ENCODE measurements at places on chromosomes 12 and 14.

GRCh38 chr14:57038689-57039088 is 228.4 kb upstream of the OTX2 start:
- no peak for DNase-seq

- no peak for DNase-seq
Measured at GRCh38 chr12:26157001-26157400, 32.2 kb upstream of the BHLHE41 start.

DNA sequence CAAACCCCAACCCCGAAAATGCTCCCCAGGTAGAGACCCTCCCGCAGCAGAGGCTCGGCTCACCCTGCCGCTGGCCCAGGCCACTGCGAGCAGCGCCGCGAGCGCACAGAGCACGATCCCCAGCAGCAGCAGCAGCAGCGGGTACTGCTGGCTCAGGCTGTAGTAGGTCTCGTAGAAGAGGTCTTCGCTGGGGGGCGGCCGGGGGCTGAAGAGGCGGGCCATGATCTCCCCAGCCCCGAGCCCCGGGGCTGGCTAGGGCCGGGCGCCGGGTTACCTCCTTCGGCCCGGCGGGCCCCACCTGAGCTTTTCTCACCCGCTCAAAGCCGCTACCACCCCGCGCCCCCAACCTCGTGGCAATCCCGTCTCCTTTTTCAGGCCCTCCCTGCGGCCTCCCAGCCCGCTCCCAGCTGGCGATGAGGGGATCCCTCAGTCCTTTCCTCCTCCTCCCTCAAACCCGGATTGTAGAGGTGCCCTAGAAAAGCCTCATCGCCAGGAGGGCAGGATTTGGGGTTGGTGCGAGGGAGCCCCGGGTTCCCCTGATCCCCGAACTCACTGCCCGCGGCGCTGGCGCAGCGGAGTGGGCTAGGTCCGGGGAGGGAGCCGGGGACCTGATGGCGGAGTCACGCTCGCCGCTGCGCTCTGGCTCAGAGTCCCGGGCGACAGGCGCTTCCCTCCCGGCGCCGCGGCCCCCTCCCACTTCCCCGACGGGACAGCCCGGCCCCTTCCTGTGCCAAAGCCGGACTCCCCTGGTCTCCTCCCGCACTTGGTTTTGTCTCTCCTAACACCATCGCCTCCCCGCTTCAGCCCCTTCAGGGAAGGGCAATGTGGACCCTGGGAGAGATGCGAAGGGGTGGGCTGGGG is at the start of gene ADCY4:
ADCY4 (minus strand) TSS at position 641 of the 861 bp plus-strand sequence; CDS start at position 222, 419 bp downstream.
- DNase-seq, result no peak

DNA sequence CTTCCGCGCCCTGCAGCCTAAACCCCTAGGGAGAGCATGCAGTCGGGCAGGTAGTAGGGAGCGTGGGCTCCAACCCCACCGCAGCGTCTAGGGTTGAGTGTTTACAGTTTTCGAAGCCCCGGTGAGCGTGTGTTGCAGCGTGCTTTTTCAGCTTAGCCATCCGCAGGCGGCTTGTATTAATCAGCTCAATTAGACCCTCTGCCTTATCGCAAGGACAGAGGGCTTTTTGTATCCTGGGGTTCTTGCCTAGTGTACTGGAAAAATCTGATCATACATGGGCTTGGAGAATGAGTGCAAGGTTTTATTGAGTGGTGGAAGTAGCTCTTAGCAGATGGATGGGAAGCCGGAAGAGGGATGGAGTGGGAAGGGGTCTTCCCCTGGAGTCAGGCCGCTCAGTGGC is 44.4 kb upstream of the GNG2 start:
- DNase-seq, result no peak

DNA sequence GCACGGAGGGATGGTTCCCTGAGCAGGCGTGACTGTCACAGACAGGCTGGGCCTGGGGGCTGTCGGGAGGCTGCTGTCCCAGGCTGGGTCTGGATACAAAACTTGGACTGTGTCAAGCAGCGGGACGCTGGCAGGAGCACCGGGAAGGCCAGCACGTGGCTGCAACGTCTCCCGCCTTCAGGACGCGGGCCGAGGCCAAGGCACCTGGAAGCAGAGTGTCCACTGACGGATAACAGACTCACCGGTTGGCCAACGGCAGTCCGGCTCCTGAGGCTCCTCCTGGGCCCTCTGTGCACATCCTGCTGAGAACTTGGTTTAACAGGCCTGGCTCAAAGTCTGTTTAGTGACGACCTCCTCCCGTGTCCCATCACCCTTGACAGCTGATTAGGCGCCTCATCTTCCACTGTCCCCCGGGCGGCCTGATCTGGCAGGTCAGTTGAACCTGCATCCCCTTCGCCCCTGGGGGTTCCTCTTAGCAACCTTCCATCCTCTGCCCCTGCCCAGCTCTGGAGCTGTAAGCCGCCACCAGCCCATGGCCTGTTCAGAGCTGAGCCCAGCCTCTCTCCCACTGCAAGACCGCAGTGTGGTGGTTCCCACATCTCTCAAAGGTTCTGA is 2.5 kb downstream of the XRCC3 start:
- DNase-seq, result no peak

DNA sequence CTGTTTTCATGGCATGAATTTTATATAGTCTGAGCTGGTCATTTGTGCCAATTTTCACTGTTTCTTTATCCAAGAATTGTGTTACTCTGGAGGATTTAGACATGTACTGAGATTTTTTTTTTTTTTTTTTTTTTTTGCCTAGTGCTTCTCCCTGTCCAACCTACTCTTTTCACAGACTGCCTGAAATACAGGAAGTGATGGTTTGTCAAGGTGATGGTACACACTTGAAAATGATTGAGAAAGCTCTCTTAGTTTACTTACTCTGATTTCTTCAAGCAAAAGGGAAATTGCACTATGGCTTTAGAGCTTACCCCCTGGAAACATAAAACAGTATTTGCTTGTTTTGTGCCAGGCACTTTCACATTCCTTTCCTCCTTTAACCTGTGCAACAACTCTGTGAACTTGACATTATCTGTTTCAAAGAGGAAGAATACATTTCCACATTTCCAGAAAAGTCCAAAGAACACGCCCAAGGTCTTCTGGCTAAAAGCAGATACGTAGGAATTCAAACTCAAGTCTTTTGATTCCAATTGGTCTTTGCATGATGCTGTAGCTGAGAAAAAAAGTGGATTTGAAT is 181.1 kb downstream of the SLC15A5 start:
- DNase-seq, result no peak

GRCh38 chr14:90273532-90273931 is 17.2 kb downstream of the PSMC1 start:
- DNase-seq, result no peak

- DNase-seq, result no peak
Measured at GRCh38 chr12:24632466-24632865, 316.4 kb downstream of the BCAT1 start.

- DNase-seq, result no peak
Measured at GRCh38 chr12:118166946-118167345, 31.0 kb downstream of the PEBP1 start.

DNA sequence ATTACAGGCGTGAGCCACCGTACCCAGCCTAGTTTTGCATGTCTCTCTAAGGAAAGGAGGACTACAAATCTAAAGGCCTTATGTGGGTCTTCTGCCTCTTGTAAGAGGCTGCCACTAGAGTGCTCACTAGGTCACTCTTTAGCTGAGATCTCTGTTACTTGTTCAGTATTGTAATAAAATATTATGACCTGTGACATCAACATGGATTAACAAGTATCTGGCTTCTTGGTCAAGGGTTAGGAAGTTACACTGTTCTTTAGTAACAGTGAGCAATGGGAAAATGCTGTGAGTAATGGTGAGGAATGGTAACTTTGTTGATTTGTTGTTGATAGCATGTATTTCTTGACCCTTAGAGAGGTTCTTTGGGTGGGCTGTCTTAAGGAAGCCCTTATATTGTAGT is 50.5 kb downstream of the ERC1 start:
- DNase-seq, result no peak

DNA sequence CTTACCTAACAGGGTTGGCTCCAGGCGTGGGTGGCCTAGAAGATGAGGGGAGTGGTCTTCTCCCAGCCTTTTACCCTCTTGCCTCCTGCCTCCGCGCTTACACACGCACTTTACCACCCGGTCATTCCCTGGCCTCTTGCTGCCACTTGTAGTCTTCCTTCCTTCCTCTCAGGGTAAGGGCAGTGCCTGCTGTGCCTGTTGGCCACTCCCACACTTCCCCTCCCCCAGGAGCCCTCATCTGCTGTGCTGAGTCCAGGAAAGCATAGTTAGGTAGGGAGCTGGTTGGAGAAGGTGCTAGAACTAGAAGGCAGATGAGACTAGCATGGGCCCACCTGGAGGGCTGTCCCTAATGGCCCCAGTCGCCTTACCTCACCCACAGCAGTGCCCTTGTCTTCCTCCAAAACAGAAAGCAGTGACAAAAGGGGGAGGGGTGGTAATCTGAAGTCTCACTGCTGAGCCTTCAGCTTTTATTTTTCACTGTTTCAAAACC is 54.3 kb upstream of the SRSF5 start:
- no peak for DNase-seq

DNA sequence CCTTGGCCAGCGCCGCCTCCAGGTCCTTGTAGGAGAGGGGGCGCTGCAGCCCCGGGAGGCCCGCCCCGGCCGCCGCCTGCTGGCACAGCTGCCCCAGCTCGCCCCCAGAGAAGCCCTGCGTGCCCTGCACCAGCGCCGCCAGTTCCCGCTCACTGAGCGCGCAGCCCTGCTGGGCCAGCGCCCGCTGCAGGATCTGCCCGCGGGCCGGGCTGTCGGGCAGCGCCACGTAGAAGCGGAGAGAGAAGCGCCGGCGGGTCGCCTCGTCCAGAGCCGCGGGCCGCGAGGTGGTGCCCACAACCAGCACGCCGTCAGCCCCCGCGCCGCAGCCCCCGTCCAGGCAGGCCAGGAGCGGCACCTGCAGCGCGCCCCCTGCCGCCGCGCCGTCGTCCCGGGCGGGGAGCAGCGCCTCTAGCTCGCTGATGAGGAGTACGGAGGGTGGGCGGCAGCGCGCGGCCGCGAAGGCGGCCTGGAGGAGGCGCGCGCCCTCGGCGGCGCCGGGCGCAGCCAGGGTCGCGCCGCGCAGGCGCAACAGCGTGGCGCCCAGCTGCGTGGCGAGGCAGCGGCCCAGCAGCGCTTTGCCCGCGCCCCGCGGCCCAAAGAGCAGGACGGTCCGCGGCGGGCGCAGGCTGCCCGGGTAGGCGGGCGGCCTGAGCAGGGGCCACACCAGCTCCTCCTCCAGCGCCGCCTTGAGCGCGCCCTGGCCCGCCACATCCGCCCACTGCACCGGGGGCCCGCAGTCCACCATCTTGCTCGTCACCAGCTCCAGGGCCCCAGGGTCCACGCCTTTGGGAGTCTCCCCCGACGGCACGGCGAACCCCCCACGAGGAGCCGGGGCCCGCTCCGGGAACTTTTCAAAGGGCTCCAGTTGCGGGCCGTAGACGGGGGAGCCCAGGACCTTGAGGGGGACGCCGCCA is 27.7 kb downstream of the FIGNL2 start:
- no peak for DNase-seq

- no peak for DNase-seq
Measured at GRCh38 chr12:121107681-121108080, 25.0 kb upstream of the P2RX7 start.

DNA sequence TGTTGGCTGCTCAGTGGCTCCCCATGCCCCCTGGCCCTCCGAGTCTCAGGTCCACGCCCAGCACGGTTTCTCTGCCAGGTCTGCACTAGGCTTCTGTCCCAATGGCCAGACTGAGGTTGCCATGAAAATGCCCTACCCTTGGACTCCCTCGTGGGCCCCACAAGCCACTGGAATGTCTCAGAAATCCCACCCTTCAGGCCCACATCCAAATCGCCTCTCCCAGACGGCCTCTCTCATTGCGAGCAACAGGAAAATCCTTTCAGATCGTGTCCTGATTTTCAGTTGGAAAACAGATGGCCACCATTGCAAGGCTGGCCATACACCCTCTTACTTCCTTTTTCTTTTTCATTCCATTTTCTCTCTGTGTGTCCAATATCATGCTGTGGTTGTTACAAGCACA is 77.3 kb downstream of the IRF2BPL start:
- DNase-seq, result no peak

- DNase-seq, result no peak
Measured at GRCh38 chr12:8012651-8013309, 19.7 kb upstream of the FOXJ2 start.

- no peak for DNase-seq
Measured at GRCh38 chr12:94777936-94778335, 127.6 kb upstream of the TMCC3 start.
